Inflammatory macrophage treated with lipopolysaccharide for 4 hours (primary cell): ENCODE measurements at places on chromosomes 7 and 10.

GRCh38 chr10:78716043-78716660 lies 352.6 kb upstream of the ZMIZ1 start:
- no peak for DNase-seq

GRCh38 chr7:29606287-29606721 lies 42.7 kb downstream of the PRR15 start:
- DNase-seq, result peak; percentile 44

GRCh38 chr10:24390746-24391145 lies 181.8 kb downstream of the KIAA1217 start:
- no peak for DNase-seq

DNA sequence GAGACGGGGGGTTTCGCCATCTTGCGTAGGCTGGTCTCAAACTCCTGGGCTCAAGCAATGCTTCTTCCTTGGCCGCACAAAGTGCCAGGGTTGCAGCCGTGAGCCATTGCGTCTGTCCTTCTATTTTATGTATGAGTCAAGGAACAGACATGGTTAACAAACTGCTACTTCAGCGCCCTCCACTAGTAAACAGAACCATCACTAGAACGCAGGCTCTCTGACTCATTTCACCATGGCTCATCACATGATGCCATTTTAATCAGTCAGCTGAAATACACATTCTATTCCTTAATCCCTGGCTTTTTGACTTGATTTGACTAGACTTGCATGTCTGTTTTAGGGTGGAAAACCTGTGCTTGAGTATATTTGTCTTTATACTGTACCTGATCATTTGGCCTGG lies 41.3 kb downstream of the CELF2 start:
- DNase-seq, result no peak

DNA sequence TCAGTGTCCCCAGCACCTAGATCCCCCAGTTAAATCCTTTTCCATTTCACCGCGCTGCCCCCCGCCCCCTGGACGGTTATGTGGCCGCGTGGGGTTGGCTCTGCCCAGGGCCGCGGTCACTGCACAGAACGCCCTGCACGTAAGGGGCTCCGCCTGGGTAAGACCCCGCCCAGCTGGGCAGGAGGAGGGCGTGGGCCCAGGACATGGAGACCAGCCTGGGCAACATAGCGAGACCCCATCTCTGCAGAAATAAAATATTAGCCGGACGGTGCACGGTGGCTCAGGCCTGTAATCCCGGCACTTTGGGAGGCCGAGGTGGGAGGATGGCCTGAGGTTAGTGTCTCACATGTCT lies 650 bp upstream of the ZFAND2A start:
- DNase-seq, result peak; percentile 33
